Thoracic aorta (tissue), 2 donors: ENCODE measurements at places on chromosomes 16 and 17. TPM values are rescaled to one million over a fixed set of nuclear protein-coding genes. Genes with fewer than 3 reads are reported as not detected.

The USH1G gene
- total RNA-seq, result not detected

The BICDL2 gene
- total RNA-seq, result 1.1 TPM

The MYH3 gene
- total RNA-seq, result 7.1 TPM

The KRT25 gene
- total RNA-seq, result not detected

The HCRT gene
- total RNA-seq, result not detected

The NPIPB6 gene
- 8.2 TPM for total RNA-seq

The PIGQ gene
- total RNA-seq, result 80.1 TPM

The KRT10 gene
- total RNA-seq, result 2.3 TPM

The ZP2 gene
- not detected for total RNA-seq

The LRRC36 gene
- total RNA-seq, result not detected

The PRSS36 gene
- total RNA-seq, result 1.3 TPM

The CCDC200 gene
- total RNA-seq, result not detected

The SYNGR3 gene
- total RNA-seq, result 0.49 TPM

The WNT3 gene
- 0.35 TPM for total RNA-seq
